ENCODE measurements at places on chromosomes 12 and 14. TPM values are rescaled to one million over a fixed set of nuclear protein-coding genes. Genes with fewer than 3 reads are reported as not detected.

SPSB2 gene
- 11.9 TPM for polyA plus RNA-seq

DNA sequence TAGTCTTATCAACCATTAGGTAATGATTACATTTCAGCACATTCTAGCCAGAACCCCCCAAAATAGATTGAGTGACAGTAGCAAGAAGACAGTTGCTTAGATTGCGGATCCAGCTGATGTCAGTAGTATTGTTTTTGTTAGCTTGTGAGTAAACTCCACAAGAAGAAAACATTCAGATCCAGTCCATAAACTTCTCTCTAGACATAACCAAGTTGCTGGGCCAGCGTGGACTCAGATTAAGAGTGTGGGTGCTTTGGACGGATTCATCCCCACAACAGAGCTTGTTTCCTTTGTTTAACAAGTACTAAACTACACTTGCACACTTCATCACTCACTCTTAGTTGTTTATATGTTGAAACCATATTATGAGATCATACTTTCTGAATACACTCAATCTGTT, 293.4 kb downstream of the NPAS3 start:
- no peak for DNase-seq
- H3K27me3 ChIP-seq = no peaks in the 10 kb centered on the region
- no peaks in the 10 kb centered on the region for H3K36me3 ChIP-seq
- H3K27ac ChIP-seq = no peak overlapping the region

DNA sequence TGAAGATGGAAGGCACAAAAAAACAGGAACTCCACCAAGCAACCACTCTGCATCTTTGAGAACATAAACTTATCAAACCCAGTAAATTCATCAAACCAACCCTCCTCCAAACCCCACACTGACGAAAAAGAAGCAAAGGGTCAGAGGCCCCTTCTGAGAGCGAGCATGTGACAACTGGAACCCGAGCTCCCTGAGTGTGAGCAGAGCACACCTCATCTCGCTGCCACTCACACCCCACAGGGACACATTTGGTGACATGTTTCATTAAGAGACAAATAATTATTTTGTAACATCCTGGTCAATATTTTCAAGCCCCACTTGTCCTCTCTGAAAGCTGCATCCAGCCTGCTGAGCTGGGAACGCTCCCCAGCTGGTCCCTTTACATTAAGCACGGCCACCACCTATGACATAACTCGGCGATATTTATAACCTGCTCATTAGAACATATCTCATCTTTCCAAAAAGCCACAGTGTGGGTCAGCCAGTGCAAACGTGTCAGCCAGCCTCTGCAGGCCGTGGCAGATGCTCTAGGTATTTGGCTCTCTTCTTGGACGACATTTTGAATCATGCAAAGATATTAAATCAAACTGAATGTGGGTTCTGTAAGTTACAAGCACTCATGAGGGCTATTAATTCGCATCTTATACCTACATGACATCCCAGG, 120.1 kb downstream of the TTC7B start:
- H3K27me3 ChIP-seq = no peaks in the 10 kb centered on the region
- no peaks in the 10 kb centered on the region for H3K4me1 ChIP-seq
- H3K4me3 ChIP-seq = no peak overlapping the region
- H3K36me3 ChIP-seq = no peaks in the 10 kb centered on the region

DNA sequence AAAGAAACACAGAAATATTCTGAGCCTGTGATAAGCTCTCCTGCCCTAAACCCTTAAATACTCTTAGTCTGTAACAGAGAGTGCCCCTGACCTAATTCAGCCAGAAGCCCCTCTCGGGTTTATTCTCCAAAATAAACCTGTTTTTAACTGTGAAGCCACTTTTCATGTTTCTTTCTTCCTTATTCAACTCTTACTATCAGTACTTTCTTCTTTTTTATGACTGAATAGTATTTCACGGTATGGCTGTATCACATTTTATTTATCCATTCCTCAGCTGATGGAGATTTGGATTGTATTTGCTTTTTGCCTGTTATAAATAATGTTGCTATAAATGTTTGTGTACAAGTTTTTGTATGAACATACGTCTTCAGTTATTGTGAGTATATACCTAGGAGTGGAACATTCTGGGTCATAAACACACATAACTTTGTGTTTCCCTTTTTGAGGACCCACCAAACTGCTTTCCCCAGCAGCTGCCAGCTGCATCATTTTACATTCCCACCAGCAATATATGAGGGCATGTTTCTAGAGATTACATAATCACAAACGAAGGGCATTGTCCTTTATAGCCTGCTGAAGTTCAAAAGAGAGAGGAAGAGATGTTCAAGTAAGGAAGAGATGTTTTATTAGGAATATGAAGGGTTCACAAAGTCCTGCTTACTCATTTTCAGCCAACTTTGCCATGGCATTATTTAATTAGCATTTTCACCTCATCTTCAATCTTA, 199.4 kb upstream of the NUDT4 start:
- H3K27me3 ChIP-seq = no peaks in the 10 kb centered on the region
- H3K4me1 ChIP-seq = no peaks in the 10 kb centered on the region
- no peaks in the 10 kb centered on the region for H3K36me3 ChIP-seq

- no peaks in the 10 kb centered on the region for H3K4me1 ChIP-seq
- no peak overlapping the region for H3K27ac ChIP-seq
- H3K4me3 ChIP-seq = no peak overlapping the region
- no peak for DNase-seq
- H3K36me3 ChIP-seq = no peaks in the 10 kb centered on the region
- H3K27me3 ChIP-seq = no peaks in the 10 kb centered on the region
Observed at GRCh38 chr14:53896726-53897125, 59.9 kb downstream of the BMP4 start.
